SJCRH30 (cell line): ENCODE measurements at places on chromosomes 7 and 10.

- no peak overlapping the region for H3K4me3 ChIP-seq
- H3K36me3 ChIP-seq: no peaks in the 10 kb centered on the region
- no peak overlapping the region for H3K27ac ChIP-seq
- no peaks in the 10 kb centered on the region for H3K27me3 ChIP-seq
- H3K4me1 ChIP-seq: no peaks in the 10 kb centered on the region
- no peak for DNase-seq
Measured at GRCh38 chr7:18835001-18835690, 282.3 kb downstream of the TWIST1 start.

DNA sequence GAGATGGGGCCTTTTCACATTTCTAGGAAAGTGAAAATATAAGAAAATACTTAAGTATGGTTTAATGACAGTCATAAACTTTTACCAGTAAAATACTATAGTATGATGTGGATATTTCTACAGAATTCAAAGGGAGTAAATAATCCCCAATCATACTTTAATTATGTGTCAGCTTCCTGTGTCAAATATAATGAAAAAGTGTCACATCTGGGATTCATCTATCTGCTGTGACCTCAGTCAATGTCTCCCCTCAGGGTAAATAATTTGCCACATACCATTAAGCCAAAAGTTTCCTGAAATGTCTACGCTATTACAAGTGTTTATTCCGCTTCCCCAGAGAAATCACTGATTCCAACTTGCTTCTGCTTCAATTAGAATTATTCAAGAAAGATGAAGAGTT lies 110.5 kb downstream of the ITGA8 start:
- no peaks in the 10 kb centered on the region for H3K4me1 ChIP-seq
- H3K27me3 ChIP-seq: no peaks in the 10 kb centered on the region; the same call in 1 of the 2 replicates
- DNase-seq: no peak
- H3K27ac ChIP-seq: no peak overlapping the region

DNA sequence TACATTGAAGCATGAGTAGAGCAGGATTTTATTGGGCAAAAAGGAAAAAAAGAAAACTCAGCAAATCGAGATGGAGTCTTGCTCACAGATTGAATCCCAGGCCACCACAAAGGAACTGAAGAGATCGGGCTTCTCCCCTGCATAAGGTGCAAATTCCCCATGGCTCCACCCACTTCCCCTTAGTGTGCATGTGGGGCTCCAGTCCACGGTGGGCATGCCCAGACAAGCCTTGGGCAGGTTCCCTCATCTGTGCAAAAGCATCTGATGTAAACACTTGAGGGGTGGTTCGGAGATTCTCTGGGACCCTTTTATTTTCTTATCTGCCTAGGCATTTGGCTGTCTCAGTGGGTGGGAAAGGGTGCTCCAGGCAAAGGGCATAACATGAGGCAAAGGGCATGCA lies 150.7 kb downstream of the CFTR start:
- no peaks in the 10 kb centered on the region for H3K4me1 ChIP-seq
- H3K4me3 ChIP-seq: no peak overlapping the region
- H3K27me3 ChIP-seq: peaks cover 4% of the 10 kb centered on the region; the same call in 1 of the 2 replicates

GRCh38 chr7:151660141-151660540 lies 140.4 kb upstream of the RHEB start:
- no peaks in the 10 kb centered on the region for H3K27me3 ChIP-seq
- H3K4me1 ChIP-seq: no peaks in the 10 kb centered on the region
- no peak for DNase-seq
- H3K27ac ChIP-seq: no peak overlapping the region
- no peaks in the 10 kb centered on the region for H3K36me3 ChIP-seq
- no peak overlapping the region for H3K4me3 ChIP-seq

DNA sequence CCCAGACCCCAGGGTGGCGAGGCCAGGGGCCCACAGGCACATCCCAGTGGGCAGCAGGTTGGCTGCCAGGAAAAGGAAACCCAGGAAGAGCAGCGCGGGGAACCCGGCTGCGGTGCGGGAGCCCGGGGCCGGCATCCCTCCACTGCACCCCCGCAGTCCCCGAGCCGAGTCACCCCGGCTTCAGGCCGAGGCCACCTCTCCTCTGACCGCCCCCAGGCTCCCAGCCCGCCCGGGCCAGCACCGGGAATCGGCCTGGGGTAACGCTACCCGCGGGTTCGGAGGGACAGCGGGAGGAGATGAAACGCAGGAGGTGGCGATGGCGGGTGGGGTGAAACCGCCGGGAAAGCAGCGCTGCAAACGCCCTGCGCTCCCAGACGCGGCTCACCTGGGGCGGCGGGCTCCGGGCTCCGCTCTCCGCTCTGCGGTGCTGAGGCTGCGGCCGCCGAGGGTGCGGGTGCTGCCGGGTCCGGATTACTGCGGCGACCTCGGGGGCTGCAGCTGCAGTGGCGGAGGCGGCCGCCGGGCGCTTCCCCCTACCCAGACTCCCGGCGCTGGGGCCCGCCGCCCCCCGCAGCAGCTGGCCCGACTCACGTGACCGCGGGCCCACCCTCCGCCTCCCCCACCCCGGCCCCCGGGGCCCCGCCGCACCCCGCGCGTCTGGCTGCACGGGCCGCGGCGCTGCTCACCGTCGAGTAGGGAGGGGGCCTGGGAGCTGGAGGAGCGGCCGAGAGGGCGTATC lies at the start of gene SCRN1:
SCRN1 (minus strand) TSS at position 545 of the 739 bp plus-strand sequence. CDS start 20,734 bp downstream, outside the sequence.
- peak; percentile 83 for DNase-seq
- H3K36me3 ChIP-seq: no peaks in the 10 kb centered on the region
- H3K4me3 ChIP-seq: peak within 1 kb of the TSS; percentile 98
- peaks cover 5% of the 10 kb centered on the region for H3K4me1 ChIP-seq
- no peaks in the 10 kb centered on the region for H3K27me3 ChIP-seq
- H3K27ac ChIP-seq: peak within 1 kb of the TSS; percentile 96

GRCh38 chr10:130196511-130197487 lies 60.6 kb downstream of the GLRX3 start:
- H3K27ac ChIP-seq: no peak overlapping the region
- H3K4me1 ChIP-seq: no peaks in the 10 kb centered on the region
- no peak for DNase-seq

DNA sequence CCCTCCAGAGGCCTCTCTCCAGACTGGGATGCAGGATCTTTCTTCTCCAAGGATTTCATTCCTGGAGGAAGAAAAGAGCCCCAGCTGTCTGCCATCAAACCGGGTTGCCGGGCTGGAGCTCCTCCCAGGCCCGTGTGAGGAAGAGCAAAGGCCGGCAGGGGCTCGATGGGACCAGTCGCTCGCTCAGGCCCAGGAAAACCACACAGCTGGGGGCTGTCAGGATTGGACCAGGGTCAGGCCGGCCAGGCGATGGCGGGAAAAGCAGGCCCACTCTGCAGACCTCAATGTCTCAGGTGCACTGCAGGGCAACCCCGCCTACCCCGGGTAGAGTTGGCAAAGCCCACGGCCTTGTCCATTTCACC lies 98.1 kb upstream of the DNAAF5 start:
- no peaks in the 10 kb centered on the region for H3K36me3 ChIP-seq
- no peaks in the 10 kb centered on the region; the same call in 1 of the 2 replicates for H3K4me1 ChIP-seq
- no peak overlapping the region for H3K27ac ChIP-seq
- H3K4me3 ChIP-seq: no peak overlapping the region
- H3K27me3 ChIP-seq: peaks cover 3% of the 10 kb centered on the region; the same call in 1 of the 2 replicates
- no peak for DNase-seq

DNA sequence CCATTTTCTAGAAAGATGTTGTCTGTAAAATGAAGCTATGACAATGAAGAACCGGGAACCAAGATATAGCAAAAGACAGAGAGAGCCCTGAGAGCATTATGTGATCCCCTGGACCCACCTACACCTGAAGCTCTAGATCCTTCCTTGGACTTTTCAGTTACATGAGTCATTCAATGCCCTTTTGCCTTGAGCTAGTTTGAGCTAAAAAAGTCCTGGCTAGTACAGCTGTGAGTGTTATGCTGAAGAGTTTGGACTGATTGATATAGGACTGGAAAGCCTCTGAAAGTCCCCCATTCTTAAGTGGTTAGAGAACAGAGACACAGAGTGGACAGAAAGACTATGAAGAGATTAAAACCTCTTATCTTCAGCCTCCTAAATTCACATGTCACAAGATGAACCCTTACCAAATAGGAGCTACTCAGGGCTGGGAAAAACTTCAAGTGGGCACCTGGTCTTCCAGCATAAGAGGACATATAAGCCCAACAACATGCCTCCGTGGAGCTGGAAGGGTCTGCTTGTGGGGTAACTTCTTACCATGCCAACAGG lies 386.8 kb upstream of the NFE2L3 start:
- H3K27ac ChIP-seq: no peak overlapping the region
- H3K4me3 ChIP-seq: no peak overlapping the region
- no peak for DNase-seq
- peaks cover 3% of the 10 kb centered on the region; the same call in 1 of the 2 replicates for H3K4me1 ChIP-seq
- no peaks in the 10 kb centered on the region for H3K27me3 ChIP-seq

DNA sequence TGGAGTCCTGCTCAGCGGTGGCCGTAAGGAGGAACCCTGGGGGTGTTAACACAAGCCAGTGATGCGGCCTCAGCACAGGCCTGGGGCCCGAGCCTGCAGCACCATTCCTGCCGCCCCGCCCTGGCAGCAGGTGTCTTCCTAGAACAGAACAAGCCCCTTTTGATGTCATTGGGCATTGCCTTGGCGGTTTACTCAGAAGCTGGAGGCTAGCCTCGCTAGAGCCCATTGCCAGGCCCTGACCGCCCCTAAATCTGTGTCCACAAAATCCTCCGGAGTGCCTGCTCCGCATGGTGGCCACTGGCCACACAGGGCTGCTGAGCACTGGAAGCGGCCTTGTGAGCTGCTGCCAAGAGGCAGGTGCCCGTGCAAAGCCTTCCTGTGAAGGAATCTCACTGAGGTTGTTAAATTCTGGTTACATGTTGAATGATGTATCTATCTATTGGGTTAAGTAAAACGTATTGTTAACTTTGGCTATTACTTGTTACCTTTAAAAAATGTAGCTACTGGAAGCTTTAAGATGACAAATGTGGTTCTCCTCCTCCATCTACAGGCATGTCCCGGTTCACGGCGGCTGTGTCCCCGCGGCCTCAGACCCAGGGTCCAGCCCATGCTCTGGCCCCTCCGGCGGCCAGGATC lies 1.2 kb upstream of the INPP5A start:
- H3K27me3 ChIP-seq: no peaks in the 10 kb centered on the region
- no peaks in the 10 kb centered on the region for H3K36me3 ChIP-seq
- no peaks in the 10 kb centered on the region for H3K4me1 ChIP-seq
- H3K27ac ChIP-seq: no peak overlapping the region

GRCh38 chr7:47217570-47218360 lies 364.1 kb downstream of the TNS3 start:
- H3K36me3 ChIP-seq: no peaks in the 10 kb centered on the region
- H3K27ac ChIP-seq: no peak overlapping the region
- no peak overlapping the region for H3K4me3 ChIP-seq
- no peaks in the 10 kb centered on the region for H3K4me1 ChIP-seq
- H3K27me3 ChIP-seq: peaks cover 6% of the 10 kb centered on the region; the same call in 1 of the 2 replicates
- no peak for DNase-seq

- no peak for DNase-seq
- H3K4me3 ChIP-seq: no peak overlapping the region
- H3K36me3 ChIP-seq: no peaks in the 10 kb centered on the region
- peaks cover 9% of the 10 kb centered on the region for H3K4me1 ChIP-seq
Measured at GRCh38 chr10:127989481-127990012, 82.6 kb downstream of the PTPRE start.

- H3K4me1 ChIP-seq: peaks cover 11% of the 10 kb centered on the region
- H3K36me3 ChIP-seq: no peaks in the 10 kb centered on the region
- no peak overlapping the region for H3K4me3 ChIP-seq
- DNase-seq: peak; percentile 70
- no peak overlapping the region for H3K27ac ChIP-seq
- no peaks in the 10 kb centered on the region for H3K27me3 ChIP-seq
Measured at GRCh38 chr7:151780631-151781030, 96.3 kb downstream of the PRKAG2 start.

DNA sequence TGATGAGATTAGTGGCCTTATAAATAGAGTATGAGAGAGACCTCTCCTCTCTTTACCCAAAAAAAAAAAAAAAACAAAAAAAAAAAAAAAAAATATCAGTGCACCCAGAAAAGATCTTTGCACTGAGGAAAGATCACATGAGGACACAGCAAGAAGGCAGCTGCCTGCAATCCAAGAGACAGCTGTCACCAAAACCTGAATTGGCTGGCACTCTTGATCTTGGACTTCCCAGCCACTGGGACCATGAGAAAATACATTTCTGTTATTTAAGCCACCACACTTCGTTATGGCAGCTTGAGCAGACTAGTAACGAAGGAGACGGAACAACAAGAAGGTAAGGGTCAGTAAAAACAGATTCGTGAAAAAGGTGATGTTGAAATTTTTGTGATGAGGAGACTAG lies 47.0 kb downstream of the TMEM106B start:
- no peak overlapping the region for H3K4me3 ChIP-seq
- no peaks in the 10 kb centered on the region for H3K4me1 ChIP-seq
- no peaks in the 10 kb centered on the region for H3K27me3 ChIP-seq
- no peaks in the 10 kb centered on the region for H3K36me3 ChIP-seq
- DNase-seq: peak; percentile 13

DNA sequence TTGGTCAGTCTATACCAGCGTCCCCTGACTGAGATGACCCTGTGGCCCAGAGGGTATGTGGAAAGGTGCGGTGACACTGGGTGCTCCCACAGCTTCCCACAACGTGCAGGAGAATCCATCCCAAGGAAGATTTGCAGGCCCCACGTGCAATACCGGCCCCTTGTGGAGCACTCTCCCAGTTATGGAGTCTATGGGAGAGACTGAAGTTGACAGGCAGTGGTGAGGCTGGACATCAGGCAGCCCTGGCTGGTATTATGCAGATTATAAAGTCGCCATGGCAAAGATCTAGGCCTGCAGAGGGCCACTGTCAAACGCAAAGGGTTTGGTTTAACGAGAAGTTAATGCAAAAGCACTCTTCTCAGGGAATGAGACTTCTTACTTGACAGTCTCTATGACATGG lies 434.7 kb upstream of the C7orf33 start:
- no peaks in the 10 kb centered on the region for H3K4me1 ChIP-seq
- H3K27ac ChIP-seq: no peak overlapping the region

DNA sequence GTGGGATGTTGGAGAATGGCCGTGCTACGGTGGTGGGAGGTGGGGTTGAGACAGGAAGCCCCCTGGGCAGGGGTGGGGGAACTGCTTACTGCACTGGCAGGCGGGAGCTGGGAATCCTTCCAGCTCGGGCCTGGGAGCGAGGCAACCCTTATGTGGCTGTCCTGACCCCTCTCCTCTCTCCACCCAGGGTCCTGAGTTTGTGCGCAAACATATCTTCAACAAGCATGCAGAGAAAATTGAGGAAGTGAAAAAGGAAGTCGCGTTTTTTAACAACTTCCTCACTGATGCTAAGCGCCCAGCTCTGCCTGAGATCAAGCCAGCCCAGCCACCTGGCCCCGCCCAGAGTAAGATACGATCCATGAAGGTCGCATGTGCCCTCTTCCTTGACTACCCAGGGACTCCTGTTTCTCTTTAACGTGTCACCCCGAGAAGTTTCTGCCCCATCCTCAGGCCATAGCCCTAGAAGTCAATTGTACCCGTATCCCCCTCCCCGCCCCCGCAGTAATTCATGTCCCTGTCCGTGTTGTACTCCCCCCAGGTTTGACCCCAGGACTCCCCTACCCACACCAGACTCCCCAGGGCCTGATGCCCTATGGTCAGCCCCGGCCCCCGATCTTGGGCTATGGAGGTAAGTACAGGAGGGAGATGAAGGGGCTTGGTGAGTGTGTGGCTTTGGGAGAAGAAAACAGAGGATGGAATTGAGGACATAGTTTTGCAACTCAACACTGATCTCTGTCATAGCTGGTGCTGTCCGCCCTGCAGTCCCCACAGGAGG lies 1.8 kb downstream of the UFSP1 start:
- peaks cover 64% of the 10 kb centered on the region for H3K36me3 ChIP-seq
- H3K4me1 ChIP-seq: no peaks in the 10 kb centered on the region; the same call in 1 of the 2 replicates
- DNase-seq: no peak

GRCh38 chr7:11104578-11104977 lies 130.9 kb downstream of the PHF14 start:
- no peaks in the 10 kb centered on the region for H3K4me1 ChIP-seq
- no peak overlapping the region for H3K4me3 ChIP-seq
- no peak for DNase-seq
- H3K36me3 ChIP-seq: peaks cover 11% of the 10 kb centered on the region; the same call in 1 of the 2 replicates
